ENCODE measurements at places on chromosomes 1 and 21.

DNA sequence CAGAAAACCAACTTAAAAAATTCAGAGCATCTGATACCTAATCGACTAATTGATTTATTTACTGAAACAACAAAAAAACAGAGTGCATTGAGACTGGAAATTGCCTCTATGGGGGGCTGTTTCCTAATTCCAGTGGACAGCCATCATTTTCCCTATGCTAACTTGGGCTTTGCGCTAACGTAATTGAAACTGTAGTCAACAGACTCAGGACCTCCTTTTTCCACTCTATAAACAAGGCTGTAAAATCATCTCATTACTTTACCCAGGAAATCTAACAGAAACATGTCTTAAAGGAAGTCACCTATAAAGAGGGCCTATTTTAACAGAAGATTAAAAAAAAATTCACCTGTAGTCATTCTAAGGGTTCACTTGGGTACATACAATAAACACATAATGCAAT, 2.1 kb downstream of the ERG start:
- no peak for DNase-seq

- no peak for DNase-seq
Measured at GRCh38 chr1:58621391-58621790, 44.3 kb upstream of the TACSTD2 start.

DNA sequence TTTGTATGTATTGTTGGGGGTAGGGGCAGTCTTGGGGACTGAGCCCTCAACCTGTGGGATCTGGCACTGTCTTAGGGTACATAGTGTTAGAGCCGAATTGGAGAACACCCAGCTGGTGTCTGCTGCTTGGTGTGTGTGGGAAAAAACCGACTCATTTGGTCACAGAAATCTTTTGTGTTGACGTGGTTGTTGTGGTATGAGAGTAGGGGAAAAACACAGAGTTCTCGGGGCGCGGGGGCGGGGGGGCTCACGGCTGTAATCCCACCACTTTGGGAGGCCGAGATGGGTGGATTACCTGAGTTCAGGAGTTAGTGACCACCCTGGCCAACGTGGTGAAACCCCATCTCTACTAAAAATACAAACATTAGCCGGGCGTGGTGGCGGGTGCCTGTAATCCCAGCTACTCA, 15.3 kb upstream of the SRSF10 start:
- DNase-seq: no peak

DNA sequence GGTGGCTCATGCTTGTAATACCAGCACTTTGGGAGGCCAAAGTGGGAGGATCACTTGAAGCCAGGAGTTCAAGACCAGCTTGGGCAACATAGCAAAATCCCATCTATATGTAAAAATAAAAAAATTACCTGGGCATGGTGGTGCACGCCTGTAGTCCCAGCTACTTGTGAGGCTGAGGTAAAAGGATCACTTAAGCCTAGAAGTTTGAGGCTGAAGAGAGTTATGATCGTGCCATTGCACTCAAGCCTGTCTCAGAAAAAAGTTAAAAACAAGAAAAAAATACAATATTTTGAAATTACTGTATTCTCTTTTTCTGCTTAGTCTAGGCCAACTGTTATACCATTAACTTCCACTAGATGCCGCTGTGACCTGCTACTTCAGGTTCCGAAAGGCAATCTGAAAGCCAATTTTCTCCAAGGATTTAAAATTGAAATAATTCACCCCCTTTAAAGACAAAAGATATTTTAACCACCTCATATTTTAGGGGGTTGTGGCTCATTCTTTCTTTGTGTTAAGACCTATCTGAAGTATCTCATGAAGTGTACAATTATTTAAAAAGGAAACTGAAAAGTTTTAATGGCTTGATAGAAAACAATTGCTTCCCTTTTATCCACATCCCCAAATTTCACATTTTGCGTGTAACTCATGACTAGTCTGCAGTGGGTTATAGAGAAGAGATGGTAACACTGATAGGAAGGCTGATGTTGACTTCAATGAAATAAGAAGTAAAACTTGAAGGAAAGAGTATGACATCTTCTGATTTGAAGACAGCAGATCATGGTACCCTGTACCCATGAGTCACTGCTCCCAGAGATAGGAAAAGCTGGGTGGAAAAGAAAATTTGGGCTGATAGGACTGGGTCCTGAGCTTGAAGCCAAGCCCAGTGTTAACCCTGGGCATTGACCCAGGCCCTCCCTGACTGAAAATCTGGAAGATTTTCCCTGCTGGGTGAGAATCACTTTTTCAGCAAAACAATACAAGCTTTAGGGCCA, 24.4 kb upstream of the CLDN14 start:
- DNase-seq: no peak

DNA sequence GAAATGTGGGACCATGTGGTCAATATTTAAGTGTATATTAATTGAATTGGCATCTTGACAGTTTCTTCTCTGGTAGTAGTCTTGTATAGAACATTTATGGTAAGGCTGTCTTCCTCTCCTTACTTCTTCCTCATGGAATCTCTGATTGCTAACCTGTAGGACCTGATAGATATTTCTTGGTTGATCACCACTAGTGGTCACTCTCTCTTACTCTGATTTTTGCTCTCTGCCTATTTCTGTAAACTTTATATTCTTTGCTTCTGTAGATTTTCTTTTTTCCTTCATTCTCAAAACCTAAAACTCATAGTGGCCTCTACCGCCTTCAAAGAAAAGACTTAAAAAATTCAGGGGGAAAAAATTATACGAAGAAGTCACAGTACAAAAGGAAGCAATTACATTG, 21.2 kb downstream of the MAST2 start:
- DNase-seq: no peak

DNA sequence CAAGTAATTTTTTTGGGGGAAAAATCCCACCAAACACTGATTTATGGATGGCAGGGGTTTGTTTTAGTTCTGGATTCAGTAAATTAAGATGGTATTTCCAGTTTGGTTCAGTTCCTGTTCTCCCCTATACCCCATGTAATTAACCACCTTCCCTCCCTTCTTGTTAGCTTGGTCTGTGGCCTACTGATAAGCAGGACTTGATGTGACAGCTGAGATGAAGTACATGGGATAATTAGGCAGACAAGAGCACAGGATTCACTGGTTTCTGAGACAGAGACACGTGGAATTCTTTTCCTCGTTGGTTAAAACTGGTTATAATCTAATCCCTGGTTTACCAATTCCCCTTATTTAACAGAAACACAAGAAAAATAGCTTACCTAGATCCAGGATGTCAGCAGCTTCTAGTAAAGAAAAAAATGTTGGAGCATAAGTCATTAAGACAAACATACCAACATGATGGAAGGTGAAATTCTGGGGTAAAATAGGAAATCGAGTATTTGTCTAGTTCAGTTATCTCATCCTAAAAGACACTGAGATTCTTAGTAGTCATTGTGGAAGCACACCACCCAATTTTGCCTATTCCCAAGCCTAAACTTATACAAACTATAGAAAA, 81.5 kb downstream of the SCMH1 start:
- no peak for DNase-seq

DNA sequence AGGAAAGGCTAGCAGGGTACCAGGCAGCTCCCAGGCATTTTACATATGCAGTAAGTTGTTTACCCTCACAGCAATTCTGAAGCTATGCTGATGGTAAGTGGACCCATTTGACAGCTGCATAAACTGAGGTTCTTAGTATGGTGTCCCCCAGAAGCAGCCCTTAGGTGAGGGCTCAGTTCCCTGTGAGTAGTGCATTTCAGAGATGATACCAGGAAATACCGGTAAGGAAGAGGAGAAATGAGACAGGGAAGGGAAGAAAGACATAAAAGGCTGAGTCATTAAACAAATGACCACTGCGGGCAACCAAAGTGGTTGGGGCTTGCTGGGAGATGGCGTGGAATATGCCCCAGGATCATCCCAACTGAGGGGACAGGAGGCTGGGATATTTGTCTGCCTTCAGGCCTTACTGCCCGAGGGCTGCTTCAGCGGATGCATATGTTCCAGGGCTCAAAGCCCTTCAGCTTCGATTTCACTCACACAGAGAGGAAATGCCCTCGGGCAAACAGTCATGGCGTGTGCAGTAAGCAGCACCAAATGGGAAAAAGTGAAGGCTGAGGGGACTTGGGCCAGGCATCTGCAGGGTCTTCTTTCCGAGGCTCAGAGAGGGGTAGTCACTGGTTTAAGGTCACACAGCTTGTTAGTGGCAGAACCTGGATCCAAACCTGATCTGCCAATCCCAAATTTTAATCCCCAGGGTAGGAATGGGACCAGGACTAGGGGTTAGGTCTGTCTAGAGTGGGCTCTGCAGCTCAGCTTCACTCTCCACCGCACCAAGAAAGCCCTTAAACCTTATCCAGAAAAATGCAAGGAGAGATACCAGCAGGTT, 133.7 kb upstream of the RUNX3 start:
- DNase-seq: no peak

DNA sequence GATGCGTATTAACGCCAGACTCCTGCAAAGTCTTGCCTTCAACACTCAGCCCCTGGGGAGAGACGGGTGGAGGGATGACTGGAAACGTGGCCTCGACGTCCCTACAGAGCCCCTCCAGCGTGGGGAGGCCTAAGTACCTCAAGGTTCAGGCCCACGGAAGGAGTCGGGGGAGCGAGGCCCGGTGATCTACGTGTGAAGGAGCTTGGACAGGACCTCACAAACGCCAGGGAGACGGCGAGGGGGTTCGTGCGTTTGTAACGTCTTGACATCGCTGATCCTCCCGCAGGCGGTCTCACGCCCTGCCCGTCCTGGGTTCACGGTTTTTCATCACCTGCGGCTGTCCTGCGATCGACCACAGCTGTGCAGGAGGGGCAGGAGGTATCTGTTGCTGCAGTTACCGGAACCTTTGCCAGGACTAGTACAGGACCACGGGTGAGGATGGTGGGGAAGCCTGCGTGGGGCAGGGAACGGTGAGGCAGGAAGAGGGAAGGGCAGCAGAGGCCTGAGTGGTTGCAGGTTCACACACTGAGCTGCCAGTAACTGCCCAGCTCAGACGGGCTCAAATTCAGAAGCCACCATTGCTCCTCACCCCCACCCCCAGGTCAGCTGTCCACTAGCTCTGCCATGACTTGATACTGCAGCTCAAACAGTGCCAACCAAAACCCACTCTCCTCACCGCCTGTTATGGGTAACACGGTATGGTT, 889 bp upstream of the CCNL2 start:
- no peak for DNase-seq

DNA sequence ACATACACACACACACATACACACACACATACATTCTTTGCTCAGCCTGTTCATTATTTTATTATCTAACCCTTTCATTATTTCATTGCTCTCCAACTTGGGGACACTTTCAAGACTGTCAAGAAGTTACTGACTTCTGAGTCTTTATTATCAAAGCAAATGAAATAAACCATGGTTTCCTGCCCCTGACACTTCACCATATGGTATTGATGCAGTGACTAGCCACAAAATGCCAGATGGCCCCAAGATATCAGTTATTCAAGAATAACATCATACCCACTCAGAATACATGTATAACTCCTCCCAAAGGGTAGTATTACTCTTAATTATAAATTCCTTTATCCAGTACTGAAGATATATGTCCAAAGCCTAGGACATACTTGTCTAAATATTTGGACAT, 197.3 kb downstream of the MRPL39 start:
- DNase-seq: no peak

DNA sequence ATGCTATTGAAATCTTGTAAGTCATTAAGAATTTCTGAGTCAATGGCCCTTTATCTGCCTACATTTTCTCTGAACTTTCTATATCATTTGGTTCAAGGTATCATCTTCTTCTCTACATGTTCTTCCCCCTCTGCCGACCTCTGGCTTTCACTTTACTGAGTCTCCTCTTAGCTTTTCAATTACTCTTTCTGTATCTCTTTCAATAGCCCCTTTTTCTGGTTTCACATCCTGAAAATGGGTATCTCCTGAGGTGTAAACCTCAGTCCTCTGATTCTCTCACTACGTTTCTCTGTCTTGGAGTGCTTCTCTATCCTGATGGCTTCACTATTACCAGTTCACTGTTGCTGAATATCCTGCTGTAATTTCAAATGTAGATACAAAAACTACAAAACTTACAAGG, 98.9 kb downstream of the LYST start:
- DNase-seq: no peak

DNA sequence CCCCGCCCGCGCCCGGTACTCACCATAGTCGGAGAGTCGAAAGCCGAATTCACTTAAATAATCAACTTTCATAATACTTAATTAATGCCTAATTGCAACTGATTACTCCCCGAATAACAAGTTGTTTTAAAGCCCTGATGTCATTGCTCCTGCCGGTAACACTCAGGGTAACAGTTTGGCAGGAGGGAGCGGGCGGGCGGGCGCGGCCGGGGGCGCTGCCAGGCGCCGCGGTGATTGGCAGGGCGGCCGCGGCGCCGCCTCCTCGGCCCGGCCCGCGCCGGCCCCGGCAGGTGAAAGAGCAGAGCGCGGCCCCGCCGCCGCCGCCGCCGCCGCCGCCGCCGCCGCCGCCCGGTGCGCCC, 102.2 kb downstream of the CASZ1 start:
- no peak for DNase-seq

GRCh38 chr1:95246511-95246910, 12.5 kb downstream of the RWDD3 start:
- no peak for DNase-seq

GRCh38 chr1:201011616-201012015, 11.9 kb downstream of the KIF21B start:
- no peak for DNase-seq

DNA sequence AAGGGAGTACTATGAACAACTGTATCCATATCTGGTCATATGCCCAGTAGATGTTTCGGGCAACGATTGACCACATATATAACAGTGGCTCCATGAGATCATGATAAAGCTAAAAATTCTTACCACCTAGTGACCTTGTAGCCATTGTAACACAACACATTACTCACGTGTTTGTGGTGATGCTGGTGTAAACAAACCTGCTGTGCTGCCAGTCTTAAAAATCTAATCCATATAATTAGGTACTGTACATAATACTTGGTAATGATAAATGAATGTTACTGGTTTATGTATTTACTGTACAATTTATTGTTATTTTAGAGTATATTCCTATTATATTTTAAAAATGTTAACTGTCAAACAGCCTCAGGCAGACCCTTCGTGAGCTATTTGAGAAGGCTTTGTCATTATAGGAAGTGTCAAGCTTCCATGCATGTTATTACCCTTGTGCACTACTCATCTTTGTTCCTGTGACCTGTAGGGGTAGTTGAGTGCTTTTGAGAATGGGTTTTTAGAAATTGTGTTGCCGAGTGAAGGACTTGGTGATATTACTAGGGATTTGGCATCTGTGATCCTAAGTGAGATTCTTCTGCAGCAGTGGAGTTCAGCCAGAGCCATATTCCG, 23.6 kb downstream of the DIP2A start:
- no peak for DNase-seq

- DNase-seq: no peak
Measured at GRCh38 chr1:114902343-114902742, 47.7 kb downstream of the SYCP1 start.

DNA sequence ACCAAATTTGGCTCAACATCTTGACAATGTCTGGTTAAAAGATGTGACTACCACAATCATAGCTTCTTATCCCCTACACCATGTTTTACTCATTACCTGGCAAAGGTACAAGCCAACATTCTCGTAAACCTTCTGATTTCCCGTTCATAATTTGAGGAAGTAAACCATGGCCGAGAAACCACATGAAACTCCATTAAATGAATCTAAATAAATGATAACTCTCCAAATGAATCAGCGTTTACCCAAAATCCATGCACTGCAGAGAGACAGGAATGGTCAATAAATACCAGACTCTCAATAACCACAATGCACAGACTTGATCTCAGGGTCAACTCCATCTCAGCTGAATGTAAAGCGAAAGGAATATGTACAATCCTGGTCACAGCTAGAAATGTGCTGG, 125.2 kb downstream of the TYW3 start:
- DNase-seq: no peak

GRCh38 chr1:186409091-186409490, 33.5 kb downstream of the ODR4 start:
- no peak for DNase-seq

All from CD4-positive, alpha-beta T cell (primary cell).